ENCODE measurements at places on chromosomes 5 and 9. TPM values are rescaled to one million over a fixed set of nuclear protein-coding genes. Genes with fewer than 3 reads are reported as not detected.
A peak's percentile ranks its signal among the peaks of the same experiment; 100 is the strongest.

DNA sequence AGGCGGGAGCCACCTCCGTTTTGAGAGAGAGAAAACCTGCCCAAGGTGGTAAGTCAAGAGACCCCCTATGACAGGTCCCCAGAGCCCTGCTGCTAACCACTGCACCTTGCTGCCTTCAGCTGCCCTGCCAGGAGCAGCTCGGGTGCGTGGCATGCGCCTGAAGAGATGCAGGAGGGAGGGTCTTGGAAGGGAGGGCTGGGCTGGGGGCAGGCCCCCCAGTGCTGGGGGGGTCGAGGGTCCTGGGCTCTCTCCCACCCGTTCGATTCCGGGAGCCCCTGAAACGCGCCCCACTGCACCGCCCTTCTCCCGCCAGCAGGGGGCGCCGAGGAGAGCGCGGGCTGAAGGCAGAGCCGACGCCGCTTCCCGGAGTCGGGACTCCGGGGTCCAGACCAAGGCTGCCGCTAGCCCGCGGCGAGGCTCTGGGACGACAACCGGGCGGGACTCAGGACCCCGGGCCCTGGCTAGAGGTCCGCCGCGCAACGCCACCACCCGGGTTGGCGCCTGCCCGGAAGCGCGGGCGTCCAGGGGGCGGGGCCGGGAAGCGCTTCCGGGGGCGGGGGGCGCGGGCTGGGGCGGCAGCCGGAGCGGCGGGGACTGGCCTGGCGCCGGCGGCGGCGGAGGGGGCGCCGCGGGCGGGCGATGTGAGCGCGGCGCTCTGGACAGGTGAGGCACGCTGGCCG is at the start of gene ZBTB34:
Gene ZBTB34, plus strand, starts transcription at position 563 of the 680 bp plus-strand sequence. CDS start 18,761 bp downstream, outside the sequence.
- peak; percentile 71 for DNase-seq

Gene CDH6
- total RNA-seq: 1.1 TPM

DNA sequence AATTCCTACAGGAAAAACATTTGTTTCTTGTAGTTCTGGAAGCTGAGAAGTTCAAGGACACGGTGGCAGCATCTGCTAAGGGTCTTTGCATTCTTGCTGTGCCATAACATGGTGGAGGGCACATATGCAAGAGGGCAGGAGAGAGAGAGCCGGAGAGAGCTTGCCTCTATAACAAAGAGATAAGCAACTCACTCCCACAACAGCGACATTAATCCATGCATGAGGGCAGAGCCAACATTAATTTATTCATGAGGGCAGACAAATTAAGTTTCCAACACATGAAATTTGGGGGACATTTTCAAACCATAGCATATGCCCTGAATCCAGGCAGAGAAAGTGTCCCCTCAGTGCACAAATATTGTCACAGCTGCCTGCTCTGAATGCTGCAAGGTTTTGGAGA is 4.4 kb upstream of the GTF3C5 start:
- no peak for DNase-seq

GRCh38 chr5:86885489-86886230 is 267.9 kb downstream of the COX7C start:
- no peak for DNase-seq

Gene C5orf58
- total RNA-seq: not detected

Gene SPATA6L
- 6.3 TPM for total RNA-seq

GRCh38 chr9:135914921-135915320 is 7.6 kb upstream of the CAMSAP1 start:
- no peak for DNase-seq

Gene SLC35A4
- 89.7 TPM for total RNA-seq

Gene IL7R
- total RNA-seq: 3.0 TPM

DNA sequence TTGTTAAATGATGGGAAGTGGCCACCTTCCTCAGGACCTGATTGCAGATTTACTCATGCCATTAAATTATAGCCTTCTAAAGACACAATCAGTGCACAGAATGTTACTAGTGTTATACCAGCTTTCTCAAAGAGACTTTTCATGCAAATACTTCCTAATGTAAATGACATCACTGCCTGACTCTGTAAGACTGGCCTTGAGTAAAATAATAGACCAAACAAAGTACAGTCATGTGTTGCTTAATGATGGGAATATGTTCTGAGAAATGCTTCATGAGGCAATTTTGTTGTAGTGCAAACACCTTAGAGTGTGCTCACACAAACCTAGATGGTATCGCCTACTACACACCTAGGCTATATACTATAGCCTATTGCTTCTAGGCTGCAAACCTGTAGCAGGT is 17.0 kb upstream of the C1QTNF3 start:
- DNase-seq: no peak

GRCh38 chr5:10499776-10500175 is 58.1 kb downstream of the ROPN1L start:
- no peak for DNase-seq

- DNase-seq: no peak
Observed at GRCh38 chr5:32522429-32523143, 62.8 kb upstream of the SUB1 start.

Gene PCDHA4
- total RNA-seq: 0.39 TPM

GRCh38 chr5:44952376-44952775 is 143.6 kb downstream of the MRPS30 start:
- DNase-seq: no peak

GRCh38 chr5:44891116-44891515 is 82.4 kb downstream of the MRPS30 start:
- DNase-seq: no peak

- DNase-seq: no peak
Observed at GRCh38 chr5:24681106-24681505, 36.3 kb upstream of the CDH10 start.

Gene ADAMTS19
- 0.49 TPM for total RNA-seq

GRCh38 chr5:124056991-124057723 is 545.2 kb downstream of the CSNK1G3 start:
- peak; percentile 56 for DNase-seq

Gene IRX2
- not detected for total RNA-seq

Gene NOXA1
- 33.3 TPM for total RNA-seq

DNA sequence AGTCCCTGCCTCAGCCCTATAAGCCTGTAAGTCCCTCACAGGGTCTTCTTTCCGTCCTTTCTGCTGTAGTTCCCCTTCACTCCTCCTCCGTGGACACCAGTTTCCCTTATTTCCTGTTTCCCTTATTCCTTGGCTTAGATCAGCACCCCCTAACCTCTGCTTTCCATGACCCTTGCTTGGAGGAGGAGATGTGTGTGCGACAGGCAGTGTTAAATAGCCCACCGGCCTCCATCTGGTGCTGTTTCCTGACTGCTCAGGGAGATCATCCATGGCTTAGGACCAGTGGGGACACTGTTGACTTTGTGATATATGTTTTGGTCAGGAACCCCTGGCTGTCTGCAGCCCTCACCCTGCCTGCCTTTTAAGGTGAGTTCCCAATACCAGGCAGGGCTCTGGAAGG is 34.1 kb upstream of the PSD2 start:
- no peak for DNase-seq

GRCh38 chr9:35195683-35196082 is 33.9 kb downstream of the UNC13B start:
- DNase-seq: no peak

Gene CNTNAP3
- 1.0 TPM for total RNA-seq

DNA sequence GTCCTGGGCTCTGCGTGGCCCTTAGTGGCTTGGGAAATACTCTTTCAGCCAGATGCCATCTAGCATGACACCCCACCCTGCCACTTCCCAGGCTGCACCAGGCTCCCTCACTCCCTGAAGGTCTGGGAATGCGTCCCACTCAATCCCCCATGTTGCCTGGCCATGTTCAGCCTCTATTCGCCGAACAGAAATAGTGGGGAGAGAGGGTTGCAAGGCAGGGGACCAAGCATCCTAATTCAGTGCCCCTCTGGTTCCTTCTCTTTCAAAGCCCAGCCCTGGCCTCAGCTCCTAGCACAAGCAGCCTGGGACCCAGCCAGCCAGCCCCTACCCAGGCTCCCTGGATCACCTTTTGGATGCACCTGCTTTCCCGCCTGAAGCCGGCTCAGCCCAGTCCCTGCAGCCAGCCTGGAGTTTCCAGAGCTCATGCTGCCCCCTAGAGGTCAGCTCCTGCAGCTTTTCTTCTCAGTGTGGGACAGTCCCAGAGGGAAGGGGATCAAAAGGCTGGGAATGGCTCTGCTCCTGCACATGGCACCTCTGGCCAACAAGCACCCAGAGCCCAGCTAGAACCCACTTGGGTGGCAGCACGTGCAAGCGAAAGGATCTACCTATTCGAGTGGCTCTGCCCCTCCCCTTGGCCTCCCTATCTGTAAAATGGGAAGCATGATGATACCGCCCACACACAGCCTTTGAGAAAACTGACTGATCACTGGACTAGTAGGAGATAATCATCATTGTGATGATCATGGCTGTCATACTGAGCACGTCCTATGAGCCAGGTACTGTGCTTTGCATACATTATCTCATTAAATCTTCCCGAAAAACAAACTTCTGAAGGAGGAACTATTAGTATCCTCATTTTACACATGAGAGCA is 48.7 kb upstream of the C5orf58 start:
- peak; percentile 60 for DNase-seq

DNA sequence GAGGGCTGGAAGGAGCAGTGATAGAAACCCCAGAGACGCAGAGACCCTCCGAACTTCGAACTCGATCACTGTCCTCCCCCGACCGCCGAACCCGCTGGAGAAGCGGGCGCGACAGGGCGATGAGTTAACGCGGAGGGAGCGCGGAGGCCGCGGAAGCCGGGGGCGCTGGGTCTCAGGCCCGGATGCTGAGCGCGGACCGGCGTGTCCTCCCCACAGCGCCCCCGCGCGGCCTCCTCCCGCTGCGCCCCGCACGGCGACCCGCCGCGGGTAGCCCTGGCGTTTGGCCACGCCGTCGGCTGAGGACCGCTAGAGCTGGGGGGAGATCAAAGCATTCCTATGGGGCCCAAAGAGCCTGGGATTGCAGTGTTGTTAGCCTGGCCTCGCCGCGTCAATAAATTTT is 7.7 kb upstream of the DMRT2 start:
- DNase-seq: peak; percentile 49

All from left colon (tissue), 2 donors.